ENCODE measurements at places on chromosomes 1 and 21. TPM values are rescaled to one million over a fixed set of nuclear protein-coding genes. Genes with fewer than 3 reads are reported as not detected.
A peak's percentile ranks its signal among the peaks of the same experiment; 100 is the strongest.

GRCh38 chr1:163565166-163565565 is 243.4 kb downstream of the NUF2 start:
- DNase-seq: no peak
- H3K4me1 ChIP-seq: no peaks in the 10 kb centered on the region
- H3K4me3 ChIP-seq: no peak overlapping the region
- H3K27ac ChIP-seq: no peak overlapping the region

DNA sequence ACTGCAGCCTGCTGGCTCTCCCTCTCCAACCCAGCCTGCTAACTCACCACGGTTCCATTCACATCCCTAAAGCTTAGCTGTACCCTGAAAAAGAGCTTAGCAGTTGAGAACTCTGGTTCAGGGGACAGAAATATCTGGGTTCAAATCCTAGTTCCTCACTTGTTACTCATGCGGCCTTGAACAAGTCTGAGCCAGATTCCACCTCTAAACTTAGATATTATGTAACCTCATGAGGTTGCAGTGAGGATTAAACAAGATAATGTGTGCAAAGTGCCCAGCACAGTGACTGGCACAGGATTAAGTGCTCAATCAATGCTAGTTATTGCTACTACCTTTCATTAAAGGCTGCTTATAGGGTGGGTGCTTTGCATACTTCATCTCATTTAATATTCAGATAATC is 41.3 kb upstream of the DHCR24 start:
- no peaks in the 10 kb centered on the region for H3K36me3 ChIP-seq
- H3K27ac ChIP-seq: peak overlapping the region; percentile 75
- DNase-seq: no peak
- H3K27me3 ChIP-seq: no peaks in the 10 kb centered on the region
- no peaks in the 10 kb centered on the region for H3K4me1 ChIP-seq

Gene NTMT2
- total RNA-seq: not detected

Gene UTP25
- total RNA-seq: 15.5 TPM

GRCh38 chr21:17513214-17514123 is 626 bp downstream of the CXADR start:
- H3K4me1 ChIP-seq: no peaks in the 10 kb centered on the region
- peak overlapping the region; percentile 52 for H3K4me3 ChIP-seq
- H3K27ac ChIP-seq: peak overlapping the region; percentile 81
- no peak for DNase-seq
- H3K27me3 ChIP-seq: no peaks in the 10 kb centered on the region
- H3K36me3 ChIP-seq: no peaks in the 10 kb centered on the region

- H3K4me1 ChIP-seq: no peaks in the 10 kb centered on the region
- DNase-seq: no peak
- H3K36me3 ChIP-seq: no peaks in the 10 kb centered on the region
- no peak overlapping the region for H3K27ac ChIP-seq
Observed at GRCh38 chr1:231934797-231935196, 308.2 kb downstream of the DISC1 start.

- DNase-seq: no peak
- no peaks in the 10 kb centered on the region for H3K4me1 ChIP-seq
- H3K36me3 ChIP-seq: no peaks in the 10 kb centered on the region
- H3K4me3 ChIP-seq: peak within 1 kb of the TSS; percentile 45
- no peak within 1 kb of the TSS for H3K27ac ChIP-seq
Observed at GRCh38 chr1:99004861-99005442, at the start of gene PLPPR5. PLPPR5 (minus strand) TSS chr1:99004861; CDS start chr1:99004671, 190 bp downstream.

DNA sequence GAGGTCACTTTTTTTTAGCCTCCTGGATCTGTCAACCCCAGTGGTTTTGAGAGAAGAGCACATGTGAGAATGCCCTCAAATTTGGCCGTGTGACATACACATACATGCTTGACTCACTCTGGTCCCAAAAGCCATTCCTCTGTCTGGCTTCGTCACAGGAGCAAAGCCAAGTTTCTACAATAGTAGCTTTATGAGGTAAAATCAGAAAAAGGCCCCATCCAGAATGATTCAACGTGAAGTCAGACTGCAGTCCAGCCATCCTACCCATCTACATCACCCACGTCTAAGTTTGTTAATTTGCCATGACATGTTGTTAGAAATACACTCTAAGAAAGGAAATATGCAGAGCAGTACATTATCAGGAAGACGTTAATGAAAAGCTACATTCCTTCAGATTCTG is 245.2 kb downstream of the SDCCAG8 start:
- no peak overlapping the region for H3K4me3 ChIP-seq
- H3K4me1 ChIP-seq: no peaks in the 10 kb centered on the region
- no peaks in the 10 kb centered on the region for H3K27me3 ChIP-seq
- no peaks in the 10 kb centered on the region for H3K36me3 ChIP-seq
- no peak overlapping the region for H3K27ac ChIP-seq

DNA sequence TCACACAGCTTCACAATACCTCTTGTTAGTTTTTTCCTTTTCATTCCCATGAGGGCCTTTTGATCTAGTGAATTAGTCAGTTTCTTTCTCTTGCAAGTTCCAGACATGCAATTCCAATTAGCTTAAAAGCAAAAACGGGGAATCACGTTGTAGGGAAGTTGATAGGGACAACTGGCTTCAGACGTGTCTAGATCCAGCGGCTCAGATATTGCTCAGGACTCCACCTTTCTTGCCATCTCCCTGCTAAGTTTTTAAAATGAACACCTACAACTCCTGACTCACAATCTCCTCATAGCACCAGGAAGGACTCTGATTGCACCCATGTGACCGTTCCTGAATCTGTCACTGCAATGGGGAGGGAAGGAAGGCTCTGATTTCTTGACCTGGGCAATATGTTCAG is 63.8 kb upstream of the ARHGAP29 start:
- no peak overlapping the region for H3K4me3 ChIP-seq
- no peaks in the 10 kb centered on the region for H3K36me3 ChIP-seq
- DNase-seq: no peak
- no peaks in the 10 kb centered on the region for H3K27me3 ChIP-seq
- no peaks in the 10 kb centered on the region for H3K4me1 ChIP-seq

DNA sequence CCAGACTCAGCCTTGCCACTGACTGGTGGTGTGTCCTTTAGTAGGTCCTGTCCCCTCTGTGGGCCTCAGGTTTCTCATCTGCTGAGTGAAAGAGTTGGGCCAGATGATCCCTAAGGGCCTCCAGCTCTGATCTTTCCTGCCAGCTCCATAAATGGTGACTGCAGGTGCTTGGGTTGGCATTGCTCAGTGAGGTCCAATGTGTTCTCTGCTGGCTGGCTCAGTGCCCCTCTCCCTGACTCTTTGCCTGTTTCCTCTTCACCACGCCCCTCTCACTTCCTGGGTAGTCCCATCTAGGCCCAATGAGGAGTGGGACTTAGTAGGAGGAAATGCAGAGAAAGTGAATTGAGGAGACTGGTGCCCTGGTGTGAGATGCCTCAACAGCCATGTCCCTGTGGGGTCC is 36.6 kb downstream of the UBE2T start:
- DNase-seq: no peak
- H3K4me1 ChIP-seq: no peaks in the 10 kb centered on the region
- H3K36me3 ChIP-seq: no peaks in the 10 kb centered on the region
- no peak overlapping the region for H3K4me3 ChIP-seq

Gene LRRIQ3
- 1.8 TPM for total RNA-seq

Gene CENPS
- total RNA-seq: 5.9 TPM

GRCh38 chr1:6489383-6489765 is 2.1 kb downstream of the PLEKHG5 start:
- no peaks in the 10 kb centered on the region for H3K27me3 ChIP-seq
- no peak overlapping the region for H3K27ac ChIP-seq
- peak overlapping the region; percentile 3 for H3K4me3 ChIP-seq
- no peaks in the 10 kb centered on the region for H3K36me3 ChIP-seq

- H3K36me3 ChIP-seq: no peaks in the 10 kb centered on the region
- no peaks in the 10 kb centered on the region for H3K4me1 ChIP-seq
- H3K27me3 ChIP-seq: no peaks in the 10 kb centered on the region
- H3K27ac ChIP-seq: no peak overlapping the region
- DNase-seq: no peak
- H3K4me3 ChIP-seq: no peak overlapping the region
Observed at GRCh38 chr1:214899908-214900460, 182.6 kb upstream of the KCNK2 start.

GRCh38 chr1:223030871-223031400 is 112.1 kb downstream of the TLR5 start:
- no peak overlapping the region for H3K27ac ChIP-seq
- H3K4me1 ChIP-seq: no peaks in the 10 kb centered on the region
- no peak for DNase-seq
